GM19239 (cell line): ENCODE measurements at places on chromosomes 5 and 9.

- no peak for DNase-seq
These were observed 83.4 kb downstream of the SH3PXD2B start for GRCh38 chr5:172370648-172371545.

- no peak for DNase-seq
These were observed 95.8 kb downstream of the AOPEP start for GRCh38 chr9:94822273-94822672.

GRCh38 chr9:77851882-77852595 lies 179.6 kb downstream of the GNAQ start:
- no peak for DNase-seq

DNA sequence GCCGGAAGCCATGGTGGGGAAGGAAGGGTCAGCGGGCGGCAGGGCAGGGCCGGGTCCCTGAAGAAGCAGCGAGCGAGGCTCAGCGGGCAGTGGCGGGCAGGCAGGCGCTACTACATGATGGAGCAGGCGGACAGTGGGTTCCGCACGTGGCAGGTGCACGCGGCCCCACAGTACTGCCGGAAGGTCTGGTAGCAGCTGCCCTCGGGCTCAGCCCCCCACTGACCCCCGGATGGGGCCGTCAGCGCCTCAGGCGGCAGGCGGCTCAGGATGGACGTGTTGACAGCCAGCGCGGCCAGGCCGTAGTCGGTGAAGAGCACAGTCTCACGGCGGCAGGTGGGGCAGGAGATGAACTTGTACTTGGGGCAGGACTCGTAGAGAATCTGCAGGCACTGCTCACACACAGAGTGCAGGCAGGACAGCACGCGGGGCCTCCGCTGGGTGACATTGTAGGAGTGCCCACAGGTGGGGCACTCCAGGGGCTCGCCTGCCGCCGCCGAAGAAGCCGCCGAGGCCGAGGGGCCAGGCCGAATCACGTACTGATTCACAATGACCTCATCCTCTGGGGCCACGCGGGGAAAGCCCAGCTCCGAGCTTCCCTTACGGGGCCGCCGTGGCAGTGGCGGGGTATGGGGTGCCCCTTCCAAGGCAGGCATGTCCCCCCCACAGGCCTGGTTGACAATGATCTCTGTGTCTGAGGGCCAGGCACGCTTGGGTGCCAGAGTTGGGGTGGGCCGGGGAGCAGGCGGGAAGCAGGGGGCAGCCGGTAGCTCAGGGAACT lies 1.5 kb downstream of the RNF208 start:
- no peak for DNase-seq

DNA sequence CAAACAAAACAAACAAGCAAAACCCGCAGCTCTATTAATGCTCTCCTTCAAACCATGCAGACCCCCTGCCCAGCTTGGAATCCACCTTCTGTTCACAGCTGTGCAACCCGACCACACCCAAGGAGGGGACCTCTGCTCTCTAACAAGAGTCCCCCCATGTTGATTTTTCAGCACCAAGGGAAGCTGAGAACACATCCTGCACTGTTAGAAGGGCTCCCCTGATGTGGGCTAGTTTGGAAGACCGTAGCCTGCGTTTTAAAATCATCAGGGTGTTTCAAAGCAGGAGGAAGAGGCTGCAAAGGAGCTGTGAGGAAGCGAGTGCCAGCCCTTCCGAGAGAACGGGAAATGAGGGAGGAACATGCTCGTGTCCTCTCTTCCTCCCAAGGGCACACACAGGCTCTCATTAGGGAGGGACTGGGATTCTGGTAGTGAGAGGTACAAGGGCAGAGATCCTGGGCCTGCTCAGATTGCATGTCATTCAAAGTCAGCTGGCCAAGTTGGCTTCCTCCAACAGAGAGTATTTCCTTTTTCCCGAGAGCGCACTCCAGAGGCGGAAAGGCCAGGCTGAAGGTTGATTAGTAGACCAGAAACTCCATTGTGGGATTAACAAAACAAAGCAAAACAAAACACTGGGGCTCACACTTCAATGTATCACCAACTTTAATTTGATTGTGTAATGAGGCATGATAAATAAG lies 185.9 kb downstream of the SEMA6A start:
- DNase-seq: no peak

GRCh38 chr5:13606051-13606450 lies 338.4 kb downstream of the DNAH5 start:
- no peak for DNase-seq

DNA sequence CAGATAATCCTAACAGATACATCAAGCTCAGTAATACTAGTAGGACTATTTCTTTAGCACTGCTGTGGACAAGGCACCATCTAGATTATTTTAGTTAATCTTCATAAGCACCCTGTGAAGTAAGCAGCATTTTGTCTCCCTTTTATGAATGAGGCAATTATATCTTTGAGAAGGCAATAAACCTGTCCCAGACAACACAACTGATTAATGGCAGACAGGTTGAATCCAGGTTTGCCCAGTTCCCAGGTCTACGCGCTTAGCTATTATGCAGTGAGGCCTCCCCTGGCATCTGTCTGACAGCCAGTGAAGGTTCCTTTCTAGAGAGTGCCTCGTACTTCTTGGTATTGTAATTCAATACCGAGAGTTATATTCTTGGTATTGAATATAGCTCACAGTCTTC lies 9.7 kb upstream of the LVRN start:
- DNase-seq: no peak

- DNase-seq: no peak
These were observed 72.5 kb upstream of the PCA3 start for GRCh38 chr9:76691517-76692313.

DNA sequence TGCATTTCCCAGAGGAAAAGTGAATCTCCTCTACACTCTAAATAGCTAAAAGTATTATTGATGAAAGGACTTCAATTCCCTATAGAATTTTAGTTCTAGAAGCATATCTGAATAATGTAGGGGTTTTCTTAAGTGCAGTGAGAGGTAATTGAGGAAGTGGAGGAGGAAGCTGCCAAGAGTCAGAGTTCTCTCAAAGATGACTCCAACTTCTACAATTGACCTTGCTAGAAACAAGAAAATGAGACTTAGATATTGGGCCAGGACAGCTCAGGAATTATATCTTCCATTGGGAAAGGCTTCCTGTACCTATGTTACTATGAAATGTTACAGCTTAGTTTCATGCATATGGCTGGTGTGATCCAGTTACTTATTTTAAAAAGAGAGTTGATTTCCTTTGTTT lies 10.4 kb upstream of the F2R start:
- DNase-seq: no peak

- no peak for DNase-seq
These were observed at the start of gene PTPN3 for GRCh38 chr9:109498195-109499092. Gene PTPN3, minus strand, starts transcription at chr9:109498307. Its CDS starts 34,873 bp downstream, at chr9:109463434.

DNA sequence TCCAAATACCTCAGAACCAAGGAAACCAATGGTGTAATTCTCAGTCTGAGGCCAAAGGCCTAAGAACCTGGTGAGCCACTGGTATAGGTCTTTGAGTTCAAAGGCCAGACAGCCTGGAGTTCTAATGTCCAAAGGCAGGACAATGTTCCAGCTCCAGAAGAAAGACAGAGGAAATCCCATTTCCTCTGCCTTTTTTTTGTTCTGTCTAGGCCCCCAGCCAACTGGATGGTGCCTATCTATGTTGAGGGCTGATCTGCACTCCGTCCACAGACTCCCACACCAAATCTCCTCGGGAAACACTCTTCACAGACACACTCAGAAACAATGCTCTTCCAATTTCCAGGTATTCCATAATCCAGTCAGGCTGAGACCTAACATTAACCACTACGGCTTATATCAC lies 30.1 kb downstream of the FNIP1 start:
- DNase-seq: no peak

DNA sequence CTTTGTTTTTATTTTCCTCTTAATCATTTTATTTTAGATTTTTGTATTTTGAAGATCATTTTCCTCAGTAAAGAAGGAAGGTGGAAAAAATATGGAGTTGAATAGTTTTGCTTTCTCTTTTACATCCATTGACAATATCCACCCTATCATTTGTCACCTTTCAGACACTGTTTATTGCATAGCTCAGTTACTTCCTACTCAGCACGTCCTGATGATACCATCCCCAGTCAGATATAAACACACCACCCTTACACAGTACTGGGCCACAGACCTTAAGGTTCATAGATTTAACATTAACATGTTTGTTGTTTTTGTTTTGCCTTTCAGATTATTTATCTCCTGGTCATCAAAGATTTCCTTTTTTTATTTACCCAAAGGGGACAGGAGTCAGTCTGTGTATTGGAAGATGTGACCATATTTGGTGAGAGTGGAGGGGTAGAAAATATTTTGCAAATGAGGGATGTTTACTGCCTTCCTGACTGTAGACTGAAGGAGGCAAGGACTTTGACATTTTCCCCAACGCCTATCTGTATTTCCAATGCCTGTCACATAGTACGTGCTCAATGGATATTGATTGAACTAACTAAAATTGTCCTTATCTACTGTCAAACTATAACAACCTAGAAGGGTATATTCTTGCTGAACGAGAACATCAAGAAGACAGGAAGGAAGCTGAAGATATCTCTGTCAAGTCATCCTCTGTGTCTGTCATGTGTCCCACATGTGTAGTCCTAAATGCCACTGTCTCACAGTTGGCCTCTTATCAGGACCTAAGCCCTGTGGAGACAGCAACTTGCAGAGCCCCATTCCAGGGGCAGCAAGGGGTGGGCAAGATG lies 15.6 kb downstream of the STX17 start:
- DNase-seq: no peak

- no peak for DNase-seq
These were observed 9.4 kb upstream of the GABRA6 start for GRCh38 chr5:161676103-161676502.

DNA sequence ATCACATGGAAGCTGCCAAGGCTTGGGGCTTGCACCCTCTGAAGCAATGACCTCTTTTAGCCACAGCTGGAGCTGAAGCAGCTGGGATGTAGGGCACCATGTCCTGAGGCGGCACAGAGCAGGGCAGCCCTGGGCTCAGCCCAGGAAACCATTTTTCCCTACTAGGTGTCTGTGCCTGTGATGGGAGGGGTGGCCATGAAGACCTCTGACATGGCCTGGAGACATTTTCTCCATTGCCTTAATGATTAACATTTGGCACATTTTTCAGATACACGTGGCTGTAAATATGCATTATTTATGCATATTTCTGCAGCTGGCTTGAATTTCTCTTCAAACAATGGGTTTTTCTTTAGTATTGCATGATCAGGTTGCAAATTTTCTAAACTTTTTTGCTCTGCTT lies 81.7 kb downstream of the OSMR start:
- DNase-seq: no peak

GRCh38 chr5:106097340-106097739 lies 1573.4 kb downstream of the EFNA5 start:
- DNase-seq: no peak
